ENCODE measurements at places on chromosomes 1 and 21. TPM values are rescaled to one million over a fixed set of nuclear protein-coding genes. Genes with fewer than 3 reads are reported as not detected.

Gene OR6K3
- total RNA-seq, result not detected

Gene S1PR1
- 69.3 TPM for total RNA-seq

Gene NBPF26
- 13.2 TPM for total RNA-seq

Gene DMBX1
- total RNA-seq, result not detected

Gene NHLH1
- not detected for total RNA-seq

DNA sequence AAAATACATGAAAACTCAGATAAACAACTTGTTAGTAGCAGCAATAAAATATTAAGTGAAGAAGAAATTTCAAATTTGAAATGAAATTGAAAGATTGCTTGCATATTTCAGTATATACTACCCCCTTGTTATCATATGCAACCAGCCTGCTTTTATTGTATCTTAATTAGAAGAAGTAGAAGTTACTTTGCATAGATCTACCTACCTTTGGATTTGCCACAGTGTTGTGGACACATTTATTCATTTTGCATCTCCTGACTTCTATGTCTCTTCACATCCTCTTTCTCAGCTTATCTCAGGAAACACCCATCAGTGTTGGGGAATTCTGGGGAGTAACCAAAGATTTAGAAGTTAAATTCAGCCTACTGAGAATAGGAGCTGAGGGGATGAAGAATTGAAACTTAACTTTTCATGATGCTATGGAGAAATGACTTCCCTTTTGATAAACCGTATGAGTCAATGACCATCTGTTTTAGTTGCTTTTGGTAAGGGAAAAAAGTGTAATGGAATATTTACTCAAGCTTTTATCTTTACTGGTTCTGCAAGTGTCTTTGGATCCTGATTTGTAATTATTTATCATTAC is 96.9 kb downstream of the RGL1 start:
- DNase-seq, result no peak

DNA sequence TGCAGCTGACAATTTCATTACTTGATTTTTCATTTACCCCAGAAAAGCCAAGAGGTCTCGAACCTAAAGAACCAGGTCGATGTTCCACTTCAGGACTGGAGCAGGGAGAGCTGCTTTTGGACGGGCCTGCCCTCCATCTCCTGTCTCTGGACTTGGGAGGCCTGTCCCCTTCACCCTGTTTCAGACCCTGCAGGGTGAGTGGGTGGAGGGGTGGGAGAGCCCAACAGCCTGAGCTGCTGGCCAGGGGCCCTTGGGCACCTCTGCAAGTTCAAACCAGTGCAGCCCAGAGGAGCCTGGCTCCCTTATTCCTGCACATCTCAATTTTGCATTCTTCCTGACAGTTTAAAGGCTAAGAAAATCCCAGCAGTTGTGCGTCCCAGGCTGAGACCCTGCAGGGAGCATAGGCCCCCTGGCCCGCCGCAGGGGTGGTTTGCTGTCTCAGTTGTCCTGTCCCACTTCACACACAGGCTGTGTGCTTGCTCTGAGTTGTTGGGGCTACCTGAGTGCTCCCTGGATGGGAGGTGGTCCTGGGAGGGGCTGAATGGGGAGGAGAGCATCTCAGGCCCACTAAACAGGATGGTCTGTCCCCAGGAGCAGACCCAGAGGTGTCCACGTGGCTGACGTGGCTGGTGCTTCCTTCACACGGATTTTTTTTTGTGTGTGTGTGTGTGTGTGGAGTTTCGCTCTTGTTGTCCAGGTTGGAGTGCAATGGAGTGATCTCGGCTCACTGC is 443.7 kb downstream of the PTPRU start:
- DNase-seq, result no peak

- no peak for DNase-seq
Measured at GRCh38 chr1:88210103-88210787, 473.8 kb upstream of the PKN2 start.

DNA sequence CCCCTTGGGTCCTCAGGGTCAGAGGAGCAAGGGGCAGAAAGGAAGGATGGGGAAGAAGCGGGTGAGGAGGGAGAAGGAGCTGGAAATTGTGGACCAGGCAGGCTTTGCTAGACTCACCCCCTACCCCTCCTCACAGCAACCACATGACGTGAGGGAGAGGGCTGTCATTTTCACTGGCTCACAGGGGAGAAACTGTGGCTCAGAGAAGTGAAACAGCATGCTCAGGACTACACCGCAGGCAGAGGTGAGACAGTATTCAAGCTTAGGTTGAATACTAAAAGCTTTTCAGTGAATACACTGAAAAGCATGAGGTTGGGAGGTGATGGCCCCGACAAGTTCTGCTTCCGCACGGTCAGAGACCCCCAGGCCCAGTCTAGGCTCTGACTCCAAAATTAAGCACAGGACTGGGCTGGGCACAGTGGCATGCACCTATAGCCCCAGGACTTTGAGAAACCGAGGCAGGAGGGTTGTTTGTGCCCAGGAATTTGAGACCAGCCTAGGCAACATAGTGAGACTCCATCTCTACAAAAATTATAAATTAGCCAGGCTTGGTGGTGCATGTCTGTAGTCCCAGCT is 1.2 kb upstream of the CLEC20A start:
- DNase-seq, result no peak

- DNase-seq, result no peak
Measured at GRCh38 chr1:165763442-165763841, 5.2 kb downstream of the TMCO1 start.

GRCh38 chr1:225944951-225945350 is 3.9 kb upstream of the LEFTY2 start:
- no peak for DNase-seq

- DNase-seq, result no peak
Measured at GRCh38 chr1:245990315-245991022, 516.6 kb downstream of the SMYD3 start.

GRCh38 chr1:41574842-41575241 is 90.4 kb upstream of the EDN2 start:
- no peak for DNase-seq

- DNase-seq, result peak; percentile 89
Measured at GRCh38 chr1:111515291-111516004, 12.0 kb upstream of the ADORA3 start.

DNA sequence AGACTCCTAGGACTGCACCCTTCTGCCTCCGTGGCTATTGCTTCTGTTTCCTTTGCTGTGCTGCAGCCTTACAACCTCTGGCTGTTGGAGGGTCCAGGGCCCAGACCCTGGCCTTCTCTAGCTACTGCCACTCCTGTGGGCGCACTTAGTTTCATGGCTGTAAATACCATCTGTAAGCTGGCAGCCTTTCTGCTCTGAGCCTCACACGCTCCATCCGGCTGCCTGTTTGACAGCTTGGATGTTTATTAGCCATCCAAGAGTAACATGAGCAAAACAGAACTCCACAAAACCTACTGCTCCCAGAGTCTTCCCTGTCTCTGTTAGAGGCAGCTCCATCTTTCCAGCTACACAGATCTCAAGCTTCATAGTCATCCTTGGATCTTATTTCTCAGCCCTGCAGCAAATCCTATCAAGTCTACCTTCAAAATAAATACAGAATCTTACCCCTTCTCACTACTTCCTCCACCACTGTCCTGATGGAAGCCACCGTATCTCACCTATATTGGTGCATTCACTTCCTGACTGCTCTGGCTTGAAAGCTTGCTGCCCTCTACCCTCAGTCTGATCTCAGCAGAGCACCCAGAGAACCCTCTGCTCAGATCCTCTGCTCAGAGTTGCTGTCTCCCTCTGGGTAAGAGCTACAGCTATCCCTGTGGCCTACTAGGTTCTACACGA is 19.1 kb downstream of the SLC25A33 start:
- no peak for DNase-seq

Measured in left cardiac atrium (tissue), 4 donors.